ENCODE measurements at places on chromosomes 2 and 18.
A peak's percentile ranks its signal among the peaks of the same experiment; 100 is the strongest.

- H3K4me3 ChIP-seq: no peak overlapping the region
- no peaks in the 10 kb centered on the region for H3K27me3 ChIP-seq
- H3K4me1 ChIP-seq: no peaks in the 10 kb centered on the region
- no peaks in the 10 kb centered on the region for H3K36me3 ChIP-seq
These were observed 16.1 kb downstream of the ADAM17 start for GRCh38 chr2:9539531-9539930.

DNA sequence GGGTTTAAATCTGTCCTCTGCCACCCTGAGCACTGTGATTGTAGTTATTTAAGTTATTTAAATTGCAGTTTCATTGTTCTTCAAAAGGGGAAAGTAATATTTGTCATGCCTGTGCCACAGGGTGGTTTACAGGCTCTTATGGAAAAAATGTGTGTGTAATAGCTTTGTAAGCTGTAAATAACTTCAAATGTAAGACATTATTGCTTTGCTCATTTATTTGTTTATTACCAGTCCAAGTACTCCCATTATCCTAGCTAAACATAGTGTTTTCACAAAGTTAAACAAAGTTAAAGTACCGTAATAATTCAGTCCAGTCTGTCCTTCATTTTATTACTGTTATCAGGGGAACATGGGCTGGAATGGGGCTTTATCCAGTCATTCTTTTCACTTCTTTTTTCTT, 43.4 kb upstream of the IGFBP2 start:
- no peaks in the 10 kb centered on the region for H3K4me1 ChIP-seq
- H3K4me3 ChIP-seq: no peak overlapping the region
- DNase-seq: no peak
- H3K36me3 ChIP-seq: no peaks in the 10 kb centered on the region
- H3K27me3 ChIP-seq: no peaks in the 10 kb centered on the region

GRCh38 chr18:12283256-12283655, 24.8 kb upstream of the TUBB6 start:
- no peaks in the 10 kb centered on the region for H3K36me3 ChIP-seq
- H3K4me1 ChIP-seq: peaks cover 39% of the 10 kb centered on the region
- H3K27ac ChIP-seq: peak overlapping the region; percentile 33
- no peak overlapping the region for H3K4me3 ChIP-seq
- peak; percentile 86 for DNase-seq

DNA sequence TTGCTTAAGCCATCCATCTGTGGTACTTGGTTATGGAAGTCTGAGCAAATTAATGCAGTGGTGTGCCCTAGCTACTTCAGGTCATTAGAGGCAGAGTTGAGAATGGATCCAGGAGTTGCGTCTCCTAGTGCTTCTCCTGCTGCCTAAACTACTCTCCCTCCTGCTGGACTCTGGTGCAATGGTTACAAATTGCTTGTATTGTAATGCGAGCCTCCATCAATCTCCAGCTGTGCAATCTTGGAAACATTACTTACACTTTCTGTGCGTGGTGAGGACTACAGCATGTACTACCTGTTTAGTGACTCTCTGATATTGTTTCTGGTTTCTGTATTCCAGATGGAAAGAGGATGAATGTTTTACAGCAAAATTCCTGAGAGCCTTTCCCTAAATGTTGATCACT, 119.0 kb upstream of the CYRIA start:
- H3K27ac ChIP-seq: no peak overlapping the region
- H3K4me1 ChIP-seq: no peaks in the 10 kb centered on the region
- DNase-seq: no peak
- no peaks in the 10 kb centered on the region for H3K27me3 ChIP-seq

DNA sequence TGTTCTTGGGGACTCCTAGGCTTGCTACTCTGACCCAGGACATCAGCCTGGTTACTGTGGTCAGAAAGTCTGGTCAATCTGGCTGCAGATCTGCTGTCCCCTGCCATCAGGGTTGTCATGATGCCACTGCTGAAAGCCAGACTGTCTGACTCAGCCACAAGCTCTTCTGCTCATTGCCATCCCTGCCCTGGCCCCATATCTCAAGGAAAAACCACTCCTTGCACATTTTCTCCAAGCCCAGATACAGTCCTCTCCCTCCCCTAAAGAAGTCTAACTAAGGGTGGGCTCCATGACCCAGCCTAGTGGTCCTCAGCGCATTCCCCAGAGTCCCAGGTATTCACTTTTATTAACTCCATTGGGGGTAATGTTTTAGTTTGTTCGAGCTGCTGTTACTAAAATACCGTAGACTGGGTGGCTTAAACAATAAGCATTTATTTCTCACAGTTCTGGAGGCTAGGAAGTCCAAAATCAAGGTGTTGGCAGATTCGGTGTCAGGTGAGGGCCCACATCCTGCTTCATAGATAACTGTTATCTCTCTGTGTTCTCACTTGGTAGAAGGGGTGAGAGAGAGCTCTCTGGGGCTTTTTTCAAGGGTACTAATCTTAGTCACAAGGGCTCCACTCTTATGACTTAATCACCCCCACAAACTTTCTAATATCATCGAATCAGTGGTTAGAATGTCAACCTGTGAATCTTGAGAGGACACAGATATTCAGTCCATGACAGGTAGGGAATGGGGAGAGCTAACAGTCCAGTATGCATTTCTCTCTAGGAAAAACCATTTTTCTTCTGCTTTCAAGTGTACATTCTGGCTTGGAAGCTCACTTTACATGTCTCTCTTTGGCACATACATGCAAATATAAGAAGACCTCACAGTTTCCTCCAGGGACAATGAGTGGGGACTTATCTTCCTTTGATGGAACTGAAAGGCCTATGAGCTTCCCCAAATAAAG, 94.8 kb upstream of the CXCR4 start:
- no peak for DNase-seq
- H3K4me3 ChIP-seq: no peak overlapping the region
- H3K27ac ChIP-seq: no peak overlapping the region
- no peaks in the 10 kb centered on the region for H3K4me1 ChIP-seq
- no peaks in the 10 kb centered on the region for H3K36me3 ChIP-seq
